ENCODE measurements at places on chromosomes 11 and 22.

GRCh38 chr11:134623711-134624110, 211.7 kb upstream of the B3GAT1 start:
- DNase-seq, result no peak

DNA sequence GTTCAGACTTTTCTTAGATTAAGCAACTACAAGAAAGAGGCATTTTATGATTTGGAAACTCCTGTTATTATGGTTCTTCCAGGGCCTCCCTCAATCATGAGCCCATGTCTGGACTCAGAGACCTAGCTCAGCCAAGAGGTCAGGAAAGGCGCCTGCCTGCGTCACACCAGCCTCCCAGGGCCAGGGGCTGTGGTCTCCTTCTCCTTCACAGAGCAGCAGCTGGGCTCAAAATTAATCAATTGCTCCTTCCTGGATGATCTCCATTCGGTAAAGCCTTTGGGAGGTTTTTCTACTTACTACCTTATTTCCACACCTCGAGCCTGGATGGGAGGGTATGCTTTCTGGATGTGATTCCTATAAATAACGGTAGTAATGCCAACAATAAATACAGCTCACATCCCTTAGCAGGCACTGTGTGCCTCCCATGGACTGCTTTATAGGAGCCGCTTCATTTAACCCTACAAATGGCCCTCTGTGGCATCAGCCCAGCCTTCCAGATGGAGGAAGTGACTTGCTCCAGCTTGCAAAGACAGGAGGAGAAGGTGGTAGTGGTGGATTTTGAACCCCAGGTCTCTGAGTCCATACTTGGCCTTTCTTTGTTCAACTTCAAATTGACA, 1445.6 kb downstream of the TBC1D22A start:
- no peak for DNase-seq

DNA sequence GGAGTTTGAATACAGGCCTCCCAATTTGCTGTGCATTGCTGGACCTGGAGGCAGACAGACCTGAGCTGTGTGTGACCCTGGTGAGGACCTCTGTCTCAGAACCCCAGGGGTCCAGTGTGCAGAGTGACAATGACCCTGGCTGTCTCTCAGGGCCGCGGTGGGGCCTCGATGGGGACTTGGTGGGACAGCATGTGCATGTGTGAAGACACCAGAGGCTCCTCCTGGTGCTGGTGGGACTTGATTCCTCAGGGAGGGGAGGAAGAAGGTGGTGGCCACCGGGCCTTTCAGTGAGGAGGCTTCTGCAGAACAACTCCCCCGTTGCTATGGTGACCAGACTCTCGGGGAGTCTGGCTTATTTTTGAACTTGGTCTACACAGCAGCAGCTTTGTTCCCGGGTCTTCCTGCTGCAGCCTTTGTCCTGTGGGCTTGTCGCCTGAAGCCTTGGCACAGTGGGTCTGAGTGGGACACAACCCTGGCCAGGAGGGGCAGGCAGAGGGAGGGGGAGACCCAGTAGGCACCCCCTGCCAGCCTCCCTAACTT, 35.3 kb downstream of the MCM5 start:
- DNase-seq, result no peak

GRCh38 chr11:120413480-120413879, 77.3 kb downstream of the ARHGEF12 start:
- no peak for DNase-seq

- DNase-seq, result no peak
Measured at GRCh38 chr22:43257549-43257948, 70.6 kb upstream of the TTLL12 start.

DNA sequence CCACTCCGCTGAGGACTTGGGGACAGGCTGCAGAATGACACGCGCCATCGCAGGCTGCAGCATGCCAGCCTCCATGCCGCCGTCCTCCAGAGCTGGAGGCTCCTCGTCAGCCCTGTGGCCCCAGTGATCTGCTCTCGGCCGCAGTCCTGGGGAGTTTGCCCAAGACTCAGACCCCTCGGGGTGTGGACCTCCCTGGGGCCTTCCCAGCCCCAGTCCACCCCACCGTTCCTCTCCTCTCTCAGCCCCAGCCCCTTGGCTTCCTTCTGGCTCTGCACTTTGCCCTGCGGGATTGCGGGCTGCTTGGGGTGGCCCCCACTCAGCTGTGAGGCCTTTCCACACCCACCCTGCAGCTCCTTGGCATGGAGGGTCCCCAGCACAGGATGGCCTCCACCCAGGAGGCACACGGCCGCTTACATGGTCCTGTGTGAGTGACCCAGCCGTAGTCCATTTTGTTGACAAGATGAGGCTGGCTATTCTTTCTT, 414.9 kb downstream of the TBC1D22A start:
- DNase-seq, result no peak

GRCh38 chr22:43256569-43256968, 69.6 kb upstream of the TTLL12 start:
- DNase-seq, result no peak

- DNase-seq, result no peak
Measured at GRCh38 chr11:16897470-16898061, 116.6 kb downstream of the PLEKHA7 start.

DNA sequence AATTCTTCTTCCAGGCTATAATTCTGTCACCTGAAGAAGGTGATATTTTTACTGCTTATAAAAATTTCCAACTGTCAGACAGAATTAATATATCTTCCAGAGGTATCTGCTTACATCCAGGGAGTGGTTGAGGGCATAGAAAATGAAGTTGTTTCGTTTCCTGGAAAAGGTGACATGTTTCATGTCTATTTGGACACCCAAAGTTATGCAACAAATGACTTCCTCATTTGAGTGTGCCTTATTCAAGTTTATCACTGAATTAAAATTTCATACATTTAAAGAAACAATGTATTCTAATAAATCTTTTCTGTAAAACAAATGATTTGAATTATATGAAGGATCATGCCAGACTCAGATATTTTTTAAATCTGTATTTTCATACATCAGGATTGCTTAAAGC, 8.5 kb upstream of the GRAMD1B start:
- DNase-seq, result no peak

DNA sequence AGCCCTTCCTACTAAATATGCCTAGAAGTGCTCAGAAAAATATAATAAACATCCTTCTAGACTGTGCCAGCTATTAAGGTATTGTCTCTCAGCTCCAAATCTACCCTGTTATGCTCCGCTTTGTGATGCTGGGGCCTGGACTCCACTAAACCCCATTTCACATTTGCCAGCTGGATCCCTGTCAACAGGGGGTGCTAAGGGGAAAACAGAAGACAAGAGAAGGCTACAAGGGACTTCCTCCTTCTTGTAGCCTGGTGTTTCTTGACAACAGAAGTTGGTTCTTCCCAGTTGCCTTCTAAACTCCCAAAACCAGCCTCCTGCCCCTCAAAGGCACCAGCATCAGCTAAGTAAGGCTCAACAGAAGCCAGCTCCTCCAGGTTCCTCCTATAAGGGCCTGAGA, 5.2 kb downstream of the NUMA1 start:
- DNase-seq, result no peak

GRCh38 chr11:61754534-61755482, 2.4 kb downstream of the MYRF start:
- DNase-seq, result no peak

- DNase-seq, result no peak
Measured at GRCh38 chr22:50171319-50171964, 911 bp downstream of the PANX2 start.
